NCI-H446 treated with DMSO at 0.1 percent for 48 hours (cell line): ENCODE measurements at places on chromosomes 12 and 14.

DNA sequence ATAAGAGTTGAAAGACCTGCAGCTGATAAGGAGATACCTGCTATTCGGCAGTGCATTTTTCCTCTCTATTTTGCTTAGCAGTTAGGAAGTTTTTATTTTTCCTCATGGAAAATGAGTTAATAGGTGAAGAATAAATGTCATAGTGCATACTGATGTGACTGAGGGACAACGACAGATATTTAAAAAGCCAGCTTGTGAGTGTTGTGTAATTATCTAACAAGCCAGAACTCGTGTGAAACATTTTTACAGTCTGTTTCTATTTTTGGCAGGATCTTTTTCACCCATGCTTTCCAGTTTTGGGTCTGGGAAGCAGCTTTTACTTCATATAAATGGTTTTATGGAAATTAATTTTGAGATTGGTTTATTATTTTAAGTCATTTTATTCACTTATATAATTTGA is 2.9 kb downstream of the FBXO34 start:
- no peak for DNase-seq

DNA sequence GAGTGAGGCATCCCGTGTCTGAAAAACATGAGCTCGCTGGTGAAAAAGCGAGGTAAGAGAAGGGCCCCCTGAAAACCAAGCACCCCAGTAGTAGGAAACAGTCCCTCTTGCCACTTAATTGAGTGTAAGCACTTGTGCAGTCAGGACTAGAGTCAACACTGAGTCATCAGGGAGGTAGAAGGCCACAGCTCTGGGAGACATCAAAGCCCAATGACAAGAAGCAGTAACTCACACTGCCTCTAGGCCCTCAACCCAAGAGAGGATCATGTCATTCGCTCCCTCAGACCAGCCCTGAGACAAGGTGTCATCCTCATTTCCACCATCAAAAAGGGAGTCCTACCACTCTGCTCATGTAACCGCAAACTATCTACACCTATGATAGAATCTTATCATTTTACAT is 17.8 kb downstream of the POMT2 start:
- no peak for DNase-seq

GRCh38 chr12:122197612-122197966 is 5.9 kb upstream of the B3GNT4 start:
- no peak for DNase-seq

GRCh38 chr12:86134561-86134960 is 121.6 kb downstream of the MGAT4C start:
- no peak for DNase-seq

DNA sequence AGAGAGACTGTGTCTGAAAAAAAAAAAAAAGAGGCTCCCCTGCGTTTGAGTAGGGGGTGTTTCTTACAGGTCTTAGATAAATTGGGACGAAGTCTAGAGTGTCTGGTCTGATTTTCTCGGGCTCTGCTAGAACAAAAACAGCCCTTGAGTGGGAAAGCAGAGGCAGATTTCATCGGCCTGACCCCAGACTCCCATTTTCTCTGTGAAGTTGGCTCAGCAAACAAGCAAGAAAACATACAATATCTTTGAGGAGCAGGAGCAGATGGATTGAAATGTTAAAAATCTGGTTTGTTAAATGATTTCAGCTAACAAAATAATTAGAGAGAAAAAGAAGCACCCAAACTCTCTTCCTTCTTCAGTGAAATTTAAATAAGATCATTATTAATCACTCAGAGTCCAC is 44.1 kb downstream of the DERA start:
- DNase-seq = no peak

DNA sequence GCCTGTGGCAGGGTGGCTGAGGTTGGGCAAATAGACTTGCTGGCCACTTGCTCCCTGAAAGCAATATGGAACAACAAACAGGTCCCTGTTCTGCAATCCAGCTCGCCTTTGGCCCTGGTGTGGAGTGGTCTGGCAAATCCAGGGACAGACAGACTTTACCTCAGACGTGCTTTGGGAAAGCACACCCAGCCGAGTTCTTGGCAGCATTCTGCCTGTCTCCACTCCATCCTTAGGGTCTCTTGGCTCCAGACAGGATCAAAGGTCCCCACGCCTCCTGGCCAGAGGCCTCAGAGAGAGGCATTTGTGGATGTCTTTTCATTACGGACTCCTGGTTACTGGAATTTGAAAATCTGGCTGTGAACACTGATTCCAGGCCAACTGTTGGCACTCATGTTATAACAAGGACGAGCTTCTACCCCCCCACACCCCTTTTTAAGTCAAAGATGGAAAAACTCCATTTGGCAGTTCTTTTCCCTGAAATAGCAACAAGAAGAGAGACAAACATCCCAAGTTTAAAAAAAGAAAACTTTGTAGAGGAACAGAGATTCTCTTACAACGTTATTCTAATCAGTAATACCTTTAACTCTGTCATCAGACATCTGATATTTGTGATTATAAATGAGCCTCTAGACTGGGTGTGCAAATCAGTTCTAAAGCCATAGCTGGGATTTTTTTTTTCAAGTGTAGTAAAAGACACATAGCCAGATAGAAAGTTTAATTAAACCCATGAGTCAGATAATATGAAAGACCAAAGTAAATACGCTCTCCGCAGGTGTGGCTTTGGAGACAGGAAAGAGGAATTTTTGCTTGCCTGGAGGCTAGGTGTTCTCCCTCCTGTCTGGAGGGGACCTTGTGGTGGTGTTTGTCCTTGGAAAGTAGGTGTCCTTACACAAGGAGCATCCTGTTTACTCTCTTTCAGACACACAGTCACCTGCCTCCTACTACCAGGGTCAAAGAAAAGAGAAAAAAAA is 60.7 kb downstream of the GALNT8 start:
- DNase-seq = no peak

- DNase-seq = no peak
Observed at GRCh38 chr14:60856111-60856510, 121.5 kb downstream of the MNAT1 start.

DNA sequence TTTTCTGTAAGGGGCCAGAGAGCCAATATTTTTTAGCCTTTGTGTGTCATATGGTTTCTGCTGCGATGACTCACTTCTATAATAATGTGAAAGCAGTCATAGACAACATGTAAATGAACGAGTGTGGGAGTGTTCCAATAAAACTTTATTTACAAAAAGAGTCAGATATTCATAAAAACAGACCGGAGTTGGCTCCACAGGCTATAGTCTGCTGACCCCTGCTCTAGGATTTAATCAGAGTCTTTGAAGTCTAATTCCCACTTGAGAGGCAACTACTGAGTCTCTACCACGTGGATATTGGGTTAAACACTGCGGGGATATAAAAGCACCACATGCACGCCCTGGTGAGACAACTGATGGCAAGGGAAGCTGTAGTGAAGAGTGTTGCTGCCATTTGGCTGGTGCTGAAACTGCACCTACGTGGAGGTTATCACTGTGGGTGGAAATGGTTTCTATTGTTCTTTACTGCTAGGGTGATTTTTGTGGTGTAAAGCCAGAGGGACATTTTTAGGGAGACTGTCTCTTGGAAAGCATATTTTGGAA is 3.6 kb upstream of the NINJ2 start:
- no peak for DNase-seq

DNA sequence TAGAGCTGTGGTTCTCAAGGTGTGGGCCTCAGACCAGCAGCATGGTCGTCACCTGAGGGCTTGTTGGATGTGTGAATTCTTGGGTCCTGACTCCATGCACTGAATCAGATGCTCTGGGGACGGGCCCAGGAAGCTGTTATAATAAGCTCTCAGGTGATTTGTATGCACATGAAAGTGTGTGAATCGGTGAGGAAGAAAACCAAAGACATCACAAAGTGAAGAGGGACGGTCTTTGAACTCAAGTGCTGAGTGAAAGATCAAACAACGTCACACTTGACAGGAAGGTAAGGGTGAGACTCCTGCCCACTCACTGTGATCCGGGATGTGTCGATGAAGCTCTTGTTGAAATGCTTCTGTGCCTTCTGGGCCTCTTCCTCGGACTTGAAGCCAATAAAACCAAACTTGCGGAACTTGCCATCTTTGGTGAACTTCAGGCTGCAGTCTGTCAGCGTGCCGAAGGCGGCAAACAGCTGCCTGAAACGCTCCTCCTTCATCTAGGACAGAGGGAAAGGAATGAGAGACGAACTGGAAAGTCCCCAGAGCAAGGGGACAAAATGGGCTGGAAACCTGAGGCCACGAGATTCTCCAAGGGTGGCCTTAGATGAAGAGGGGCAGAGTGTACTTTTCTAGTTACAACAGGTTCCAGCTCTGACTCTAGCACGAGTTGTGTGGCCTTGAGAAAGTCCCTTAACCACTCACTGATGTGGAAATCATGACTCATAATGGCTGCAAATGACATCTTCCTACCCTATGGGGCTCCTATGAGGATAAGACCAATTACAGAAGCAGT is 4.0 kb downstream of the RBM19 start:
- DNase-seq = no peak

DNA sequence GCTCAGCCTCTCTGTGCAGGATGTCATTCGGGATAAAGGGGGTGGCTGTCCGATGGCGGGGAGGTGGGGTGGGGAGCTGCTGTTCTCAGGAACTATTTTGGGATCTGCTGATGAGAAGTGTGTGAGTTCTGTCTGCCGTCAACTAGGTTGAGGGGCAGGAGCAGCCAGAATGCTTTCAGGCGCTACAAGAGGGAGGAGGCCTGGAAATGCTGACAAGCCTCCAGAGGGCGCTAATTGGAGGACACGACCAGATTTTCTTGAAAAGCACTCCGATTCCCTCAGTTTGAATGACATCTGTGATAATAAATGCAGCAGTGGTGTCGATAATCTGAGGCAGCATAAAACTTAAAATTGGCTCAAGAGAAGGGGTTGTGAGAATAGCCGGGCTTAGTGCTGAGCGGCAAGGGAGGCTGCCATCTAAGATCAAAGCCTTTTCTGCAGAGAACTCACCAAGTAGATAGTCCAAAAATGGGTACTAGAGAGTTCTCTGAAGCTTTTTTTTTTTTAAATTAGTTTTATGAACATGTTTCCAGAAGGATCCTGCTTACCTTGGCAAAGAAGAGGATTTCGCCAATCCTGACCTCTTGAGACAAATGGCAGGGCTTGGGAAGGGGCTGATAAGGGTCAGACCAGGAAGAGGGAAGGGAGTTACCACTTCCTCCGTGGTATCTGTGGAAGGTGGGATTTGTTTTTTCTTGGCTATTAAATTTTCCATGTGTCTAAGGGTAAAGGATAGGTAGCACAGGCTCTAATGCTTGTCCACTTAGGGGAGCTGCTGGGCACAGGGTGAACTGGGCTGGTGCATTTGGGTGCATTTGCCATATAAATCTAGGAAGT is 94.4 kb downstream of the CRACR2A start:
- no peak for DNase-seq

DNA sequence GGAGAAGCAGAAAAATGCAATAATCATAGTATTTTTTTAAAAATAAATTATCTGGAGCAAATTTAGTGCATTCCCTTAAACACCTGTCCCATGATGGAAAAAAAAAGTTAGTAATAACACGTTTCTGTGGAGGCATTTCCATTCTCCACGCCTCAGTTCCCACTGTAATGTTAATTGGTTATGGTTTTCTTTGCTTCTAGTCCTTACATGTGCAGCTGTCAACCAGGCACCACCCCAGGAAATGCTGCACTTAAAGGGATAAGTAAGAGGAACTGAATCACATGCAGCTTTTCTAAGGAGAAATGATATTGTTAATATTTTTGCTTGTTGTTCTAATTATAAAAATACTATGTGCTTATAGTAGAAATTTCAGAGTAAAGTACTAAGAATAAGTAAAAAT is 240.3 kb downstream of the ZFP36L1 start:
- no peak for DNase-seq

DNA sequence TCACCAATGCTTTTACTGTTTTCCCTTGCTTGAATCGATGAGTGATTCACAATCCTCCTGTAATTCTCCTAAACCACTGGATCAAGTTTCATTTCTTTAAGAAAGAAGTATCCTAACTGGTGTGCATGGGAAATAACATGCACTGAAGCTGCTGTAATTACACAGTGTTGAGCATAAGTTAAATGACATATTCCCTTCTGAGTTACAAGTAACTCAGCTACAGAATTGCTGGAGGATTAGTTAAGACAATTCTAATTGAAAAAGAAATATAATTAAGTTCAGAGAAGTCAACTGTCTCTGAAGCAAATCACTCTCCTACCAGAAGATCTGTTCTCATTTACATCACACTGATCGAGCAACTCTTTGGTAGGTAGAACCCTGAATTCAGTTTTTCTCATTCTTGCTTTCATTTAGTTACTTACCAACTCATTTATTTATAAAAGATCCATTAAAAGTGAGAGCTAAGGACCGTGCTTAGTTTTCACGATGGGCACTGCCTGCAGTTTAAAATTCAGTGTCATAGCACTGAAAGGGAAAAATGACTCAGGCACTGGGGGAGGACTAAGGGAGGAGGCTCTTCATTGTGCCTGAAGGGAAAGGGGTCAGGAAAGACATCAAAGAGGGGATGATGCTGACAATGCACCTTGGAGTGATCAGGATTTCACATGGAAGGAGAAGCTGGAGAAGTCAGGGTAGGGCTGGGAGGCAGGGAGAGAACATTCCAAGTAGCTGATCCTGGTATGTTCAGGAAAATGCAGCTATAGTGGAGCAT is 327.2 kb downstream of the EMP1 start:
- DNase-seq = no peak

DNA sequence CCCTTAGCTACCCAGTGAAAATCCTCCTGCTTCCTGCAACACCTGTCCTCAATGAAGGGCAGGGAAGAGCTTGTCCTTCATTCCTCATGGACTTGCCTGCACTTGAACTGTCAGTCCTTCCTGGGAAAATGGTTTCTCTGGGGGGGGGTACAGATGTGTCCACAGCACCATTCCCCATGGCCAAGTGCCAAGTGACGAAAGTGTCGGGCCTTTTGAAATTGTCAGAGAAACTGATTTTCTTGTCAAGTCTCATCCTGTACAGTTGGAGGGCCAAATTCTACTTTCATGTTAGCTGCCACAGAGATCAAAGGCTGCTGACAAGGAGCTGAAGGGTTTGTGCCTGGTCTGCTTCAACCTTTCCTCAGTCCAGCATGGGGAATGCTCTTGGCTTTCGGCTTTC is 179.5 kb upstream of the PARP11 start:
- DNase-seq = no peak

GRCh38 chr14:53875324-53875897 is 81.2 kb downstream of the BMP4 start:
- no peak for DNase-seq

DNA sequence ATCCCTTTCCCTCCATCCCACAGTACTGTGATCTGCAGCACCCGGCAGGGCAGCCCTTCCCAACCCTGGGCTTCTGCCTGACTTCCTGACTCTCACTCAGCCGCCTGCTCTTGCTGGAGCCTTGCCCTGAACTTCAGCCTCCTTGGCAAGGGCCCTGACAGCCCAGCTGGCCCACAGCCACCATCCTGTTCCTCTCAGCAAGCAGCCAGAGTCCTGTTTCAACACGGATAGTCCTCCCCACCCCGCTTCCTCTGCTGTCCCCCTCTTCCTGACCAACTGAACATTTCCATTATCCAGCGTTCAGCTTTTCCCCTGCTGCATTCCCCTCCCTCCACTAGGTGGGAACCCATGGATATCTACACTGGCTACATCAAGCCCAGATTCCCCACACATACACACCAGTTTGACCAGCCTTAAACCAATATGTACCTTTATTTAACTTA is 74.0 kb upstream of the MDM1 start:
- peak; percentile 94 for DNase-seq

DNA sequence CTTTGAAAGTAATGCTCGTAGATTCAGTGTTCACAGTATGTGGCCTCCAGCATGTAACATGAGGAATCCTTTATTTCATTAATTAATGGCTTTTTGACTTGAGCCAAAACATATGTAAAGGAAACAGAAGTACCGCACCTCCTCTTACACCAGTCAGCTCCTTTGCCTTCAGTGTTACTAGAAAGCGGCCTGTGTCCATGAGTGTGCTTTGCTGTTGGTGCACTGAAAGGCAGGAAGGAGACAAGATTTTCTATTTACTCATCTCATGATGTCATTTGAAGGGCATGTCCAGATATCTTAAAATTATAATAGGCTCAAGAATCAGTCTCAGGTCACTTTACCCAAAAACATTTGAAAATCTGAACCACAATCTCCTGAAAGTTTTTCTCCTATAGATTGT is 9.9 kb upstream of the CCT2 start:
- no peak for DNase-seq
